ENCODE measurements at places on chromosomes 4 and X.

DNA sequence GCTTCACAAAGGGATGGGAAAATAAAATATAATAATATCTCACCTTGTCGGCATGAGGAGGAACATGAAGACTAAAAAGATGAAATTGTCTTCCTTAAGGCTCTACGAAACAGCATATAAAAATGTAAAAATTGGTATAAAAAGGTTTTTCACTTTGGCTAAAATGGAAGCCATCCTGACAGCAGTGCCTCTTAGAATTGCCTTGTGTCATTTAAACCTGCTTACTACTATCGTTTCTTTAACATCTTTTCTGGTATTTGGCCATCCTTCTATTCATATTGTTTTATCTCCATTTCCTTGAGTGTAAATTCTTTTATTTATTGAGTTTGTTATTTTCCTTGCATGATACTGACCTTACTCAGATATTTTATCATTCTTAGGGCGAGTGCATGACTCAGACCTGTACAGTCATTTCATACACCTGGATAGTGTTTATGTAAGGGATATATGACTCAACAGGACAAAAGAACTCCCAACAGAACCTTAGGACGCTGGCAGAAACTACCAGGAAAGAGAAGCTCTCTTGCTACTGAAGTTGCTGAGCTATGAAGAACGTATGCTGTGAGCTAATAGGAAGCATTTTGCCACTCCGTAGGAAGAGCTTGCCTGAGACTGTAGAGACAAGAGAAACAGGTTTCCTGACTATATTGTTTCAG, 5.8 kb upstream of the CDKN2AIP start:
- no peak for DNase-seq

GRCh38 chr4:128444544-128445302, 157.1 kb upstream of the PGRMC2 start:
- no peak for DNase-seq

DNA sequence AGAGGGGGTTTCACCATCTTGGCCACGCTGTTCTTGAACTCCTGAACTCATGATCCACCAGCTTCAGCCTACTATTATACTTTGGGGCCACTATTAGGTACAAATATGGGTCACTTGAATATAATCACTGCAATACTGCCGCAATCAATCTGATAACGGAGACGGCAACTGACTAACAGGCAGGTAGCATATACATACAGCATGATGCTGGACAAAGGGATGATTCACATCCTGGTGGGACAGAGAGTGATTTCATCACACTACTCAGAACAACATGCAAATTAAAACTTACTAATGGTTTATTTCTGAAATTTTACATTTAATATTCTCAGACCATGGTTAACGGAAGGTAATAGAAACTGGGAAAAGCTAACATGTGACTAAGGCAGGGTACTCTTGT, 10.9 kb downstream of the LRBA start:
- no peak for DNase-seq

DNA sequence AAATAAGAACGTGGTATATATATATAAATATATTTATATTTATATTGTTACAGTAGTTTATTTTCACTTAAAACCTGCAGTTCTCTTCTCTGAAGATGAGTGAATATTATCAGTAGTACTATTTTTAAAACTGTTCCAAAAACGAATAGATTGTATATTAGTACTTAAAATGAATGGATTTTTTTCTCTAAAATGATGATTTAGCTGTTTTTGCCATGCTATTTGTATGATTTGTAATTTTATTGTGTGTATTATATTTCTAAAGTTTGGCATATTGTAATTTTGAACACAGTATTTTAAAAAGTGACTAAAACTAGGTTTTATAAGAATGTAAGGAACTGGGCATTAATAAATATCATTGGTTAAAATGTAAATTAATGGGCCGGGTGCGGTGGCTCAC, 22.0 kb downstream of the TRAPPC11 start:
- DNase-seq, result no peak

GRCh38 chr4:163679189-163679588, 184.7 kb downstream of the TMA16 start:
- no peak for DNase-seq

DNA sequence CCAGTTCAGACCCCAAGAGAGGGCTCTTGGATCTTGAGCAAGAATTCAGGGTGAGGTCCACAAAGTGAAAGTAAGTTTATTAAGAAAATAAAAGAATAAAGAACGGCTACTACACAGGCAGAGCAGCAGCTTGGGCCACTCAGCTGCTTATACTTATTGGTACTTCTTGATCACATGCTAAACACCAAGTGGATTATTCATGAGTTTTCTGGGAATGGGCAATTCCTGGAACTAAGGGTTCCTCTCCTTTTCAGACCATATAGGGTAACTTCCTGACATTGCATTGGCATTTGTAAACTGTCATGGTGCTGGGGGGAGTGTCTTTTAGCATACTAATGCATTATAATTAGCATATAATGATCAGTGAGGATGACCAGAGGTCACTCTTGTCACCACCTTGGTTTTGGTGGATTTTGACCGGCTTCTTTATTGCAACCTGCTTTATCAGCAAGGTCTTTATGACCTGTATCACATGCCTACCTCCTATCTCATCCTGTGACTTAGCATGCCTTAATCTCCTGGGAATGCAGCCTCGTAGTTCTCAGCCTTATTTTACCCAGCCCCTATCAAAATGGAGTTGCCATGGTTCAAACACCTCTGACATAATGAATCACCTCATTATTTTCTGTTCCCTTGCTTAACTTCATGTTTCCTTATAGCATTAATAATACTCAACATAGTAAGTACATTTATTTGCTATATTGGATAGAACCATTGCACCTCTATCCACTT, 476.3 kb downstream of the DTHD1 start:
- no peak for DNase-seq

GRCh38 chr4:2341261-2341841, 77.1 kb downstream of the ZFYVE28 start:
- DNase-seq, result no peak

GRCh38 chr4:153269218-153269990, 65.2 kb downstream of the TRIM2 start:
- DNase-seq, result no peak

- peak; percentile 79 for DNase-seq
Observed at GRCh38 chrX:129637217-129638109, 17.3 kb downstream of the APLN start.

GRCh38 chr4:7938609-7939376, 868 bp downstream of the AFAP1 start:
- DNase-seq, result no peak

DNA sequence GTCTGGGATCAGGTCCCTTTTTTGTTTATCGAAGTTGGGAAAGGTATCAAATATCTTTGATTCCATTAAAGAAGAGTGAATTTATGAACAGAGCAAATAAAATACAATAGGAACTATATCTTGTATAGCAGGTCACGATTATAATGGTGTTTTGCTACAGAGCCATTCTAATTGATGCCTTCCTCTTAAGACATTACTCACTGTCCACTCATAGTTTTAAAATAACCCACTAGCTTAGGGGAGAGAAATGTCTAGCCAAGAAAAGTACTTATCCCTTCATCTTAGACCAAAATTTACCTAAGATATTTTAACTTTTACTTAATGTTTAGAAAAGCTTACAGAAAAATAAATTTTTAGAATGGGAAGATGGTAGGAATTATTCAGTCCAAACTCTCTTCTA, 112.0 kb upstream of the PABPC4L start:
- DNase-seq, result no peak

- DNase-seq, result no peak
Observed at GRCh38 chr4:179029683-179030082, 1587.4 kb upstream of the AGA start.

DNA sequence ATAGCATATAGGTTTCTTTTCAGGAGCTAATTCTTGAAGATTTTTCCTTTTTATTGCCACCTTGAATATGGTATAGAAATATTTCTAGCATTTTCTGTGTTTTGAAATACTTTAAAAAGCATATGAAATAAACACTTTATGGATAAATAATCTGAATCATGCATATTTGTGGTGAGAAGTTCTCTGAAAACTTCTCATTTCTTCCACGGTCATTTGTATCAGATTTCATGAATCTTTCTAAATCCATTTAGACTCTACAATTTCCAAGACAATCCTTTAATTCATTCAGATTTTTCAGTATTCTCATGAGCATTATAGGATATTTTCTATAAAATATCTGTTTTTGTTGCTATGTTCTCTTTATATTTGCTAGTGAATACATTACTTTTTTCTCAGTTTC, 16.2 kb upstream of the CA5B start:
- DNase-seq, result no peak

- DNase-seq, result no peak
Observed at GRCh38 chr4:128722911-128723310, 86.6 kb upstream of the JADE1 start.

DNA sequence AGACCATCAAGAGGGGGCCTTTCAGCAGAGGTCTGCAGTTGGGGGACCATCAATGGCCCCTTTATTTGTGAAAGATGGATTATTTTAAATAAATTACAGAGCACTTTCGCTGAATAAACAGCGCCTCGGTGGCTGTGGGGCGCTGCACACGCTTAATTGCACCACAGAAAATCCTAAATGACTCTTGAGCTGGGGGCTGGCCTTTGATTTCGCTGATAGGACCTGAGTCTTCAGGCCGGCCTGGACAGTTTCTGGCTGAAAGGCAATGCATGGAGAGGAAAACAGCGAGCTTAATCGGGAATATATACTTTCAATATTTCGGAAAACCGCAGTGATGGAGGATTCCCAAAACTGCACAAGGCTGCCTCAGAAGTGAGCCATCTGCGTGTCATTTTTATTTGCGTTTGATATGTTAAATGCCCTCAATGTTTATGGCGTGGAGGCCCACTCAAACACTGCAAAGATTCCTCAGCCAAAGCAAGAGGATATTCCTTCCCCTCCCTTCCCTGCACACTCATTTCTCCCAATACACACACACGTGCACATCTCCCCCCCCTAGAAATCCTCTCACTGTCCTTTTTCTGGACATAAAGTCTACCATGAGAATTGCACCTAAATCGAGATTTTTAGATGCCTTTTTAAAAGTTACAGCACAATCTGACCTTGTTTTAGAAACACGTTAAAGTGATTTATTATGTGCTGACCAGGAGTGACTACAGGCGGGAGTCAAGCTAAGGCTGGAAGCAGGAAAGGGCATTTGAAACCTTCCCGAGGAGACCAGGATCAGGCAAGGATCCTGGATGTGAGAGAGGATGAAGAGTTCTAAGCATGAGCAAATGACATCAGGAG, 340.7 kb downstream of the RAB28 start:
- DNase-seq, result no peak

- DNase-seq, result peak; percentile 47
Observed at GRCh38 chr4:54709400-54709799, 51.6 kb downstream of the KIT start.

GRCh38 chr4:109359040-109359646, 56.7 kb upstream of the COL25A1 start:
- no peak for DNase-seq

GRCh38 chrX:136608295-136608933, 39.5 kb upstream of the CD40LG start:
- peak; percentile 33 for DNase-seq

DNA sequence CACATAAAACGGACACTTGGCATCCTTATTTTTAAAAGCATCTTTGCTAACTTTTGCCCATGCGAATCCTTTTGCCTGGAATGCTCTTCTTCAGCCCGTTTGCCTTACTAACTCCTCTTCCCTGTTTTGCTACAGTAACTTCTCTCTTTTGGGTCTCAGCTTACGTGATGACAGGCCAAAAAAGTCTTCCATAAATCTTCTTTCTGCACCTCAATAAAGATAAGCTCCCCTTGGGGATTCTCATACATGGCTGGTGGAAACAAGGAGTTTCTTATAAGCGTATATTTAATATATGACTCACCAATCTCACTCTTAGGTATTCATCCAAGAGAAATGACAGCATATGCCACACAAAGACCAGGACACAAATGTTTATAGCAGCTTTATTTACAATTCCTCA, 192.7 kb downstream of the RCHY1 start:
- DNase-seq, result no peak

DNA sequence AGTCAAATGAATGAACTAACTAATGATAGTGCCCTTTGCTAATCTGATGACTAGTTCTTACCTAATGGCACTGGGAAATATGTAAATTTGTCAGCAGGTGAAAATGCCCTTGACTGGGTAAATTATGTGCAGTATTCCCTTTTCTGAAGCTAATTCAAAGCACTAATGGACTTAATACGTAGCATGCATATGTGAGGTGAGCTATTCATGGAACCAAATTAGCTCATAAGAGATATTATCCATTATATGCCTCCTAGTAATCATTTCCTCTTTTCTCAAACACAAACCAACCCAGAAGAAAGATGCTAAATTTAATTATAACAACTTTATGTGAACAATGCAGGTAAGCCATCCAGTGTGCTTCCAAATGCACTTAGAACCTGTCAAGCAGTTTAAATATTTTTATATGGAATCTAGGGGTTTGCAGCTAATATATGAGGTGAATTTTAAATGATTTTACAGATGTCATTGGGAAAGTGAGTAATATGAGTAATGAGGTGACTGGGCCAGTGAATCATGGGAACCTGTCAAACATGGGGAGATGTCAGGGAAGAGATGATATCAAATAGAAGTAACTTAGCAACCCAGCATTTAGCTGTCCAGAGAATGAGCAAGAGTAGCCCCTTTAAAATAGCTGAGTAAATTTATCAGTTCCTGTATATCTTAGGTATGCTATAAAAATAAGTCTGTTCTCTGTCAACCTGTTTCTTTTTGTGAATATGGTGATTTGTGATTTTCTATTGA, 315.0 kb downstream of the AFF2 start:
- no peak for DNase-seq
